ENCODE measurements at places on chromosomes 1 and 21.
A peak's percentile ranks its signal among the peaks of the same experiment; 100 is the strongest.

GRCh38 chr1:236204039-236204438 is 61.7 kb downstream of the GPR137B start:
- DNase-seq: no peak

DNA sequence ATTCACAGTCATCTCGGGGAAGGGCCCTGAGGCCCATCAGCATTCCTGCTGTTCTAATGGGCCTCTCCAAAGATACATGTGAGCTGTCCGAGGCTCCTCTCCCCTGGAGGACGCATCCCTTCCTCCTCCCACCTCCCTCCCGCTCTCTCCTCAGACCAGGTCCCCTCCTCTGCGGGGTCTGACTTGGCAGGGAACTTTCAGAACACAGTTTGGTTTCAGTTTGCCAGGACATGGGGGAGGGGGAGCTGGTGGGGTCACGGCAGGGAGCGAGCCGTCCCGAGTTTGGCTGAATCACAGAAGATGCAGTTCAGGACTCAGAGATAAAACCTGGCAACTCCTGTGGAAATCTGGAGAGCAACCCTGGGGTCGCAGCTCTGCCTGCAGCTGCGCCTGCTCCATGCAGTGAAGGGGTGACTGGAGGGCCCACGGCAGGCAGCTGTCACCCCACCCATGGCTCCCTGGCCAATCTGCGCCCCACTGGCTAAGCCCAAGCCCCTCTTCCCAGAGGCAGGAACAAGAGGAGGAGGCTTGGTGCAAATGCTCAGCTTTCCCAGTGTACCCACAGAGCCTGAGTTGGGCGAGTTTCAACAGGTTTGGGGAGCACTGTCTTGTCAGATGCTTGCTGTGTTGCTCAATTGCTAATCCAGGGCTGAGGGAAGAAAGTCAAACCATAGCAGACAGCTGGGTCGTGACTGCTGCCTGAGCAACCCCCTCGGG is 5.7 kb downstream of the WNT4 start:
- DNase-seq: no peak

GRCh38 chr1:207173396-207173795 is 69.4 kb downstream of the C4BPA start:
- no peak for DNase-seq

DNA sequence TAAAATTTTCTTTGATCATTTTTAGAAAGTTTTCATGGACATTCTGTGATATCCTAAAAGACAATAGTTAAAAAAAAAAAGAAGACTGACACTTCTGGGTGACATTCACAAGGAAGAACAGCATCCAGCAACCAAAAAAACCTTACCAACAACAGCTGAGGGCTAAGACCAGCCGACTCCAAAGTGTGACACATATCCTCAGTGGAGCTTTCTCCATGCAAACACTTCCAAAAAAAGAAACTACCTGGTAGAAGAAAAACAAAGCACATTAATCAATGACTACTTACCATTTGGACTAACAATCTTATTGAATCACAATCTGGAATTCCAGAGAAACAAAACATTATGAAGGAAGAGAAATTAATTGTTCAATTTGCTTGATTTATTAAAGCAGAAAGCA is 88.2 kb downstream of the IARS2 start:
- no peak for DNase-seq

- no peak for DNase-seq
Observed at GRCh38 chr1:39310015-39310414, 105.5 kb downstream of the MACF1 start.

DNA sequence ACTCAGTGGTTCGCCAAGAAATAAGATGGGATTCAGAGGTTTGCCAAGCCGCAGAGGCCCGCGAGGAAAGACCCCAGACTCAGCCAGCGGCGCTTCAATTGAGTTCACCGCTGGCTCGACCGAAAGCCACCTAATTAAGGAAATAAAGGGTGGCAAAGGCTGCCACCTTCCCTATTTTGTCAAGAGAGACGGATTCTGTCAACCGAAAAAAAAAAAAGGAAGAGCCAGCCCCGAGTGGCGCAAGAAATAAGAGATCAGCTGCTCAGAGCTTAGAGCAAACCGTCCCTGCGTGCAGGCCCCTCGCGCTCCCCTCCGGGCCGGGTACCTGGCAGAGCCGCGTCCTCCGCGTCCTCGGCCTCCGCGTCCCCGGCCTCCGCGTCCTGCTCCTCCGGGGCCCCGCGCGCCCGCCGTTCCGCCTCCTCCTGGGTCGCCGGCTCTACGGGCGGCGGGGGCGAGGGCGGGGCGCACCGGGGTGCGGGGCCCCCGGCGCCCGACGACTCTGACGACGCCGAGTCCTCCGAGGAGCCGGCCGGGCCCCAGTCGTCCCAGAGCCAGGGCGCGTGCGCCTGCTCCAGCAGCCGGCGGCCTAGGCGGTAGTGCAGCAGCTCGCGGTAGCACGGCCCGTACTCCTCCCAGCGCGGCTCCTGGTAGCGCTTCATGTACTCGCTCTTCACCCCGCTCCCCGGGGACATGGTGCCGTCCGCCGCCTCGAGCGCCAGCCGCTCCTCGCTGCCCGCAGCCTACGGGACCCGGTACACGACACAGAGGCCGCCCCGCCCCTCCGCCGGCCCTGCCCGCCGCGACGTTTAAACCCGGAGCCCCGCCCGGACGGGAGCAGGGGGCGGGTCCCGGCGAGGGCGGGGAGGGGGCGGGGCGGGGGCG is 832 bp downstream of the CCSAP start:
- peak; percentile 85 for DNase-seq

Measured in activated B cell treated with CpG ODN at 0.5 μM for 24 hours (primary cell).